ENCODE measurements at places on chromosomes 7 and 10. TPM values are rescaled to one million over a fixed set of nuclear protein-coding genes. Genes with fewer than 3 reads are reported as not detected.

The PARD3 gene
- total RNA-seq: 64.5 TPM

The TFEC gene
- total RNA-seq: 0.56 TPM

The IL6 gene
- total RNA-seq: not detected

The AUTS2 gene
- total RNA-seq: 20.4 TPM

The RAMP3 gene
- 7.8 TPM for total RNA-seq

The MDH2 gene
- 204 TPM for total RNA-seq

The SFTPD gene
- total RNA-seq: 2.0 TPM

The CLEC2L gene
- total RNA-seq: not detected

The STOX1 gene
- 0.28 TPM for total RNA-seq

The SLC18A2 gene
- total RNA-seq: 0.12 TPM

The ARHGAP22 gene
- total RNA-seq: 1.6 TPM

The CALHM1 gene
- 0.04 TPM for total RNA-seq

The MBL2 gene
- not detected for total RNA-seq

GRCh38 chr10:69409968-69410367, 6.8 kb downstream of the TACR2 start:
- ATAC-seq: no peak

GRCh38 chr10:3761904-3762303, 23.1 kb downstream of the KLF6 start:
- no peak for ATAC-seq

GRCh38 chr7:11458736-11459483, 373.1 kb downstream of the THSD7A start:
- ATAC-seq: peak; percentile 83

DNA sequence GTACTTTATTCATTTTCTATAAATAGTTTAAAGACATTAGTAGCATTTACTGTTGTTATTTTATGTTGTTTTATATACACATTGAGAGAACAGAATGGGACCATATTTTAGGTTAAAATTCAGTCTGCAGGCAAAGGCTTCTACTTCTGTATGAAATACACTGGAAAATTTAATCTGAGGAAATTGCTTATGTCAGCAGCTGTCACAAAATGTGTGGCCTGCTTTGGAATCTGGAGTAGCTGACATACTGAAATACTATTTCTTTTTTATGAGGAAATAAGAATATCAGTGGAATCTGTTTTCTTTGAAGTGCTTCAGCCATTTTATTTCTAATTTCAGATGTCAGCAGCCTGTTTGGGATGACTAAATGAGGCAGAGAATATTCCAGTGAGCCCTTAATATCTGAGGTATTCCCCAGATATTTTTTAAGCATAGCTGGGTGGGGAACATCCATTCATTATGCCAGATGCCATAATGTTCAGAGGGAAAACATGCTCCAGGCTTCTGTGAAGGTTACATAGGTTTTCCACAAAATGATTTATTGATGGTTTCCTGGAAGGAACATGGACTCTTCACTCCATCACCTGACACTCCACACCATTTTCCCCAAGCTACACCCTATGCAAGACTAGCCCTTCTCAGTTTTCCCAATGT, 267.1 kb downstream of the ARL4A start:
- ATAC-seq: no peak

DNA sequence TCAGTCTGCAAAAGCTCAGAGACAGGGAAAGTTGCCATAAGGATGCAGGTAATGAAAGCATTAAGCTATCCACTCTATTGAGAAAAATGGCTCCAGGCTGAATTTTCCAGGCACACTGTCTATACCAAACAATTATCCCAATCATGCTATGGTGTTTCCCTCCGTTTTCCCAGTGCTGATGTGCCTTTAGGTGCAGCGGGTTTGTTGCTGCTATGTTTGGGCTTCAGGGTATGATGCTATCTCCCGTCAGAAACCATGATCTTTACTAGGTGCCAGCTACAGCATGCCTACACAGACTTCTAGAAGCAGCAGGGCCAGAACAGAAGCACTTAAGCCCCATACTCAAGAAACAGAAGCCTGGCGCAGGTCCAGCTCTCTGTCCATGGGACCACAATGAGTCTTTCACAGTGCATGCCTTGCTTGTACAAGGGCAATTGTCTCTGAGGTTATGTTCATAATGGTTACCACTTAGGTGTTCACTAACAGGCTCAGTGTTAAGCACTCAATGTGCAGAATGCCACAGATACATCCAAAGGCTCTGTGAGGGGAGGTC, 19.4 kb downstream of the STEAP1B start:
- ATAC-seq: no peak

GRCh38 chr7:129494041-129494440, 8.3 kb upstream of the SMKR1 start:
- ATAC-seq: no peak

GRCh38 chr7:99386584-99387238, 12.2 kb downstream of the ARPC1B start:
- ATAC-seq: no peak

GRCh38 chr7:2472739-2473138, 3.5 kb downstream of the GRIFIN start:
- ATAC-seq: no peak

GRCh38 chr10:31635415-31636065, 293.1 kb downstream of the ARHGAP12 start:
- ATAC-seq: no peak

GRCh38 chr10:100186253-100187212, 704 bp upstream of the ERLIN1 start:
- no peak for ATAC-seq

DNA sequence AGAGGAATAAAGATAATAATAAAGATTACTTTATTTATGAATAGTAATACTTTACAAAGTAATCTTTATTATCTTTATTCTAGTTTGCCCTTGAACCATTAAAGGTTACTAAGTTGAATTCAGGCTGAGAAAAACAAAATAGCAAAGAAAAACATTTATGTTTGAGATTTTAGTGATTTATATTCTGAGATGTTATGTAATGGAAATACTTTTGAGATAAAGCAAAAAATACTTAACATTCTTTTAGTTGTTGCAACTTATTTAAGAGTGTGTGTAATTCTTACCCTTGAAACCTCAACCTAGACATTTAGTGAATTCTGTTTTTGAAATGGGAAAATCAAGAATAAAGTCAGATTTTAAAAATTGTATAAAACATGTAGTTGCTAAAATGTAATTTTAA, 40.0 kb downstream of the MINPP1 start:
- no peak for ATAC-seq

DNA sequence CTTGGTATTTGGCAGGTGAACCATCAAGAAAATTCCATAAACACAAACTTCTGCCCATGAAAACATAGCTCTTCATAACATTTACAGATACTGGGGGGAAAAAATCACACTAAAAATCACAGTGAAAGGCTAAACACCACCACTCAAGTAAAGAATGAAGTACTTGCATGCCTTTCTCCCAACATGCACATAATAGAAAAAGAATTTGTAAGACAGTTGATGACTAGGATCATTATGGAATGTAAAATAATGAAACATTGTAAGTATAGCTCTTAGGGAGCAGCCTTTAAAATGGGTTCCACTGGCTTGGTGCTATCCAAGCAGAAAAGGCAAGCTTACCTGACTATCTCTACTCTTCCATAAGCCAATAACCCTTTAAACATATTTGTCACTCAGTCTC, 299.9 kb upstream of the LRRN3 start:
- ATAC-seq: no peak

- no peak for ATAC-seq
Measured at GRCh38 chr7:28191751-28192150, 11.2 kb upstream of the JAZF1 start.

DNA sequence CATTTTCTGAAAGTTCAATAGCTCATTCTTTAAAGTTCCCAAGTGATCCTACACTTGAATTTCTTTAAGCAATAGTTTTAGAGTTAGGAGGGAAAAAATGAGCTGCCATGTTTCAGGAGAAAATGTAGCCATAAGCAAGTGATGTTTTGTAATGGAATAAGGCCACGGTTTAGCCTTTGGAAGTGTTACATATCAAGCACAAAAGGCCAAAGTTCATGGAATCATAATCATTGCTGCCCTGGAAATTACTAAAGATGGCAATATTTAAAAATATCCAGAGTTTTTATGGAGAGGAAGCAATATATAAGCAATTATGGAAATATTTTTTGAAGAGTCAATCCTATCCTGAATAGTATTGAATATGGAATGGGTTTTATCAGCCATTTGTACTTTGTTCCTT, 68.4 kb downstream of the ETV1 start:
- ATAC-seq: no peak

DNA sequence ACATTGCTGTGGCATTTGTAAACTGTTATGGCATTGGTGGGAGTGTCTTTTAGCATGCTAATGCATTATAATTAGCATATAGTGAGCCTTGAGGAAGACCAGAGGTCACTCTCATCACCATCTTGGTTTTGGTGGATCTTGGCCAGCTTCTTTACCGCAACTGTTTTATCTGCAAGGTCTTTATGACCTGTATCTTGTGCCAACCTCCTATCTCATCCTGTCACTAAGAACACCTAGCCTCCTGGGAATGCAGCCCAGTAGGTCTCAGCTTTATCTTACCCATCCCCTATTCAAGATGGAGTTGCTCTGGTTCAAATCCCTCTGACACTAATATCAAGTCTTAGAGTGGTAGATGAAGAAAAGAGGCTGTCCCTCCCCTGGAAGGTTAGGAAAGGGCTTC, 506.2 kb downstream of the GALNT17 start:
- no peak for ATAC-seq

DNA sequence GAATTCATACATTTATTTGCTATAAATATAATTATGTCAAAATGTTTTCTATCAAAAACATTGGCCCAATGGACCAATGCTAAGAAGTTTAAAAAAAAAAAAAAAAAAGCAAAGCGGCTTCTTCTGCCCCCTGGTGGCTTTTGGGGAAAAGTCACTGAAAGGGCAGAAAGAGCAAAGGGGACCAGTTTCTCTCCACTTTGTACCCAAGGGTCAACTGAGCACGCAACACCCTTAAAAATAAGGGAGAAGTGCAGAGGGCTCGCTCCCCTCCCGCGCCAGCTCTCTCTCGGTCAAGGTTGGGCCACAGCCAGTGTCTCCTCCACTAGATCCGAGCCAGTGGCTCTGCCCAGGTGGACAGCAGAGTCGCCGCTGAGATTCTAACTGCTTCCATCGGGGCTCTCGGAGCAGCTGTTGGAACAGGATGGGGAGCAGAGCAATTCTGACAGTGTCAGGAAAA, 136.4 kb upstream of the FGFR2 start:
- no peak for ATAC-seq

DNA sequence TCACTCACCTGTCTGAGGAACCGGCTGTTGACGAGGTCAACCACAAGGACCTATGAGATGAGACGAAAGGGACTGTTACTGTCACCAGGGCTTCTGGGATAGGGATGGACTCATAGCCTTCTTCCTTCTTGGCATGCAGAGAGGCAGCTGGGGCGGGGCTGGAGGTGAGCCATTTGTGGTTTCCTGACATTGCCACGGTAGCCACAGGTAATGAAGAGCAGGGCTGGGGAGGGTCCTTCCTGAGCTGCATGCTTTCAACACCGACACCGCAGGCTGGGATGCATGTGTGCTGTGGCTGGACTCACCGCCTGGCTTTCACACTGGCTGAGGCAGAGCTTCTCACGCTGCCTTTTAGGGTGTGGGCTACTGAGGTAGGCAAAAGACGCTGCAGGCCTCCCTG, 46.4 kb upstream of the MKRN1 start:
- ATAC-seq: peak; percentile 17

All from esophagus mucosa (tissue), 1 donor.